ENCODE measurements at places on chromosomes 4 and X. TPM values are rescaled to one million over a fixed set of nuclear protein-coding genes. Genes with fewer than 3 reads are reported as not detected.

GRCh38 chr4:145093638-145094037 lies 4.4 kb downstream of the ANAPC10 start:
- H3K4me3 ChIP-seq = no peak overlapping the region
- H3K36me3 ChIP-seq = peaks cover 7% of the 10 kb centered on the region
- H3K4me1 ChIP-seq = peaks cover 8% of the 10 kb centered on the region
- no peak overlapping the region for H3K27ac ChIP-seq
- DNase-seq = no peak

GRCh38 chrX:16855363-16856075 lies 14.6 kb downstream of the RBBP7 start:
- H3K27me3 ChIP-seq = no peaks in the 10 kb centered on the region
- H3K27ac ChIP-seq = no peak overlapping the region
- H3K36me3 ChIP-seq = no peaks in the 10 kb centered on the region
- no peak overlapping the region for H3K4me3 ChIP-seq
- no peak for DNase-seq
- no peaks in the 10 kb centered on the region for H3K4me1 ChIP-seq

DNA sequence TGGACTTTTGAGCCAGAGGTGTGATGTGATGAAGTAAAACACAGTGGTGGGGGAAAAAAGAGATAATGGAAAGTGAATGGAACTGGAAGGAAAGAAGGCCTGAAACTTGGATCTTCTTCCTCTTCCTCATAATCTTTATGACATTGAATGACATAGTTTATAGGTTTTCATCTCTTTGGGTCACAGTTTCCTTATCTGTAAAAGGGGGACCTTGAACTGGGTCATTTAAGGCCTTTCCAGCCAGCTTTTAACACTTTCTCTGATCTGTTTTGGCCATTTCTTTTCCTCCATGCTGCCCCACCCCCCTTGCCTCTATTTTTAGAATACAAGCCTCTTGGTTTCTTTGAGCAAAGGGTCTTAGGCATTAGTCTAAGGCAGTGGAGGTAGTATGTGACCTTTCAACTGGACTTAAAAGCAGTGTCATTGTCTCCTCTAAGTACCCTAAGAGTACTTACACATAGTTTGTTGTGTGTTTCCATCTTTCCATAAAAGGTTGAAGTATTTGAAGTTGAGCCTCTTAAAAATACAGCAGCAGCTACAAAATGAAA lies 7.8 kb downstream of the CPEB2 start:
- H3K27me3 ChIP-seq = no peaks in the 10 kb centered on the region
- no peaks in the 10 kb centered on the region for H3K36me3 ChIP-seq
- no peak overlapping the region for H3K4me3 ChIP-seq
- H3K4me1 ChIP-seq = peaks cover 58% of the 10 kb centered on the region

MAGIX gene
- total RNA-seq = 2.5 TPM

DNA sequence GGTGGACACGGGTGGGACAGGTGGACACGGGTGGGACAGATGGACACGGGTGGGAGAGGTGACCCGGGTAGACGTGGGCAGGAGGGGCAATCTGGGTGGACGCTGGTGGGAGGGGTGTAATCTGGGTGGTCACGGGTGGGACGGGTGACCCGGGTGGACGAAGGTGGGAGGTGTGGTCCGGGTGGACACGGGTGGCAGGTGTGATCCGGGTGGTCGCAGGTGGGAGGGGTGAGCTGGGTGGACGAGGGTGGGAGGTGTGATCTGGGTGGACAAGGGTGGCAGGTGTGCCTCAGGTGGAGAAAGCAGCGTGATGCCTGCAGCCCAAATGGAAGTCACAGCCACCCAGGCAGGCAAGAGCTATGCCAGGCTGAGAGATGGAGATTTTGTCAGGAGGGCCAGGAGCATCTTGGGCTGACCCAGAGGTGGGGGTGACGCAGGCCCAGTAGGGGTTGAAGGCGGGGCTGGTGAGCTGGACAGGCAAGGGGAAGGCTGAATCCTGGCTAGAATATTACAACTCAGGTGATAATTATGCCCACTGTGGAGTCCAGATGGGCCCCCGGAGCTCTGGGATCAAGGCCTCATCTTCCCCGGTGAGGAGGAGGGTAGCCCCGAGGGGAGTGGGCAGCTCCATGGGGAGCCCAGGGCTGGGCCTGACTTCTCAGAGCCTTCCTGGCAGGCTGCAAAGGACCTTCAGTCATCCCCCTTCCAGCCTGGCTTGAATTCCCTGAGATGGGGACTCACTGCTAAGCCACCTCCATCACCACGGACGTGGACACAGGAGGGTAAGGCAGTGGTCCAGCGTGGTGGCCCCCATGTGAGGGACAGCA lies 100.0 kb downstream of the ADRA2C start:
- peaks cover 17% of the 10 kb centered on the region for H3K27me3 ChIP-seq
- H3K4me1 ChIP-seq = no peaks in the 10 kb centered on the region
- no peak overlapping the region for H3K27ac ChIP-seq
- no peak for DNase-seq
- H3K4me3 ChIP-seq = no peak overlapping the region

H2BW1 gene
- not detected for total RNA-seq

- H3K4me3 ChIP-seq = peak overlapping the region; percentile 96
- H3K4me1 ChIP-seq = peaks cover 32% of the 10 kb centered on the region
- no peaks in the 10 kb centered on the region for H3K36me3 ChIP-seq
- H3K27ac ChIP-seq = peak overlapping the region; percentile 97
- peak; percentile 53 for DNase-seq
Measured at GRCh38 chr4:56909086-56909894, 1.6 kb downstream of the REST start.

PCSK1N gene
- 0.97 TPM for total RNA-seq

- H3K27me3 ChIP-seq = no peaks in the 10 kb centered on the region
- no peaks in the 10 kb centered on the region for H3K36me3 ChIP-seq
- DNase-seq = no peak
- H3K4me3 ChIP-seq = no peak overlapping the region
Measured at GRCh38 chr4:141538001-141538400, 98.4 kb upstream of the IL15 start.

DNA sequence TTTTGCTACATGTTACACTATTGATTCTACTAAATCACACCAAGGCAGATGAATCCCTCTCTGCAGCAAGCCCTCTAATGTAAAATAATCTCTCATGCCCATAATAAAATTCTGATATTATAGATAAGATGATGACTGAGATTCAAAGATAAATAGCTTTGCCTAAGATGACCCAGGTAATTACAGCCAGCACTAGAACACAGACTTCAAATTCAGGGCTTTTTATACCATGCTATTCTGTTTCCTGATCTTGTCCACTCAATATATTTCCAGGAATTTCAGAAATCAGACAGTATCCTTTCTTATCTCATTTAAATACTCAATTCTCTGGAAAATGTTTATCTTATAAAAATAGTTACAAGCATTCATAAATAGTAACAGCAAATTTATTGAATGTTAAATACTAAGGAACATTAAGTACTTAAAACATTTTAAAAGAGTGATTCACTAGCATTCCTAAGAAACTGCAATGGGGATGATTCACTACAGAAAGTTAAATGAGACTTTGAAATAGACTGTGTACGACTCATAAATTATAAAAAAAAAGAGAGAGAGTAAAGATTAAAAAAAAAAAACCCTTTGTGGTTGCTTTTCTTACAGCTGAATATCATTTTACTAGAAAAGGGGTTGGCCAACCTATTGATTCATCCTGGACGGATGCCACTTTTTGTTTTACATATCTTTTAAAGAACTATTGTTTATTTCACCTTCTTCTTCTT lies 45.8 kb upstream of the IL21 start:
- no peaks in the 10 kb centered on the region for H3K36me3 ChIP-seq
- H3K4me3 ChIP-seq = no peak overlapping the region
- H3K4me1 ChIP-seq = peaks cover 9% of the 10 kb centered on the region
- H3K27me3 ChIP-seq = no peaks in the 10 kb centered on the region
- no peak overlapping the region for H3K27ac ChIP-seq
- DNase-seq = no peak
